Coronary artery (tissue), 2 donors: ENCODE measurements at places on chromosomes 2 and 18.

DNA sequence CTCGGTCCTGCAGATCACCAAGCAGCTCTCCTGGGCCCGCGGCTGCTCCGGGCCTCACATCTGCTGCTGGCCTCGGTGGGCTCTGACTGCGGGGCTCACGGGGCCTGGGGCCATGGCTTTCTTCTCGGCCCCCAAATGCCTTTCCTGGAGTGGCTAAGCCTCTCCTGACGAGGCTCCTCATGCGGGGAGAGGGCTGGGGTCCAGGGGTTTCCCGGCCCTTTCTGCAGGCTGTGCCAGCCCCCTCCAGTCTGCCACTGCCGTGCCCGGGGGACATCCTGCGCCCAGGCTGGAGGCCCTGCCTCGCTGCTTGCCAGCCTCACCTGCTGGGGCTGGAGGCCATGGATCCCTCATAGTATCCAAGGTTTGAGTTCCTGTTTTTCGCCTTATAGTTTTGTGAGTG lies 23.8 kb downstream of the PRELID3A start:
- DNase-seq, result no peak

DNA sequence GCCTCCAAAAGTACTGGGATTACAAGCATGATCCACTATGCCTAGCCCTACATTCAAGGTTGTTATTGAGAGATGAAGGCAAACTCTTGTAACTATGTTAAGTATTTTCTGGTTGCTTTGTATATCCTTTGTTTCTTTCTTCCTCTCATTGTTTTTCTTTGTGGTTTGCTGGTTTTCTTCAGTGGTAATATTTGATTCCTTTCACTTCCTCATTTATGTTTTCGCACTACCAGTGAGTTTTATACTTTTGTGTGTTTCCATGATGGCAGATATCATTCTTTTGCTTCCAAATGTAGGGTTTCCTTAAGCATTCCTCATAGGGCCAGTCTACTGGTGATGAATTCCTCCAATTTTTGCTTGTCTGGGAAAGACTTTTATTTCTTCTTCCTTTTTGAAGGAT lies 90.2 kb downstream of the NCK2 start:
- no peak for DNase-seq

DNA sequence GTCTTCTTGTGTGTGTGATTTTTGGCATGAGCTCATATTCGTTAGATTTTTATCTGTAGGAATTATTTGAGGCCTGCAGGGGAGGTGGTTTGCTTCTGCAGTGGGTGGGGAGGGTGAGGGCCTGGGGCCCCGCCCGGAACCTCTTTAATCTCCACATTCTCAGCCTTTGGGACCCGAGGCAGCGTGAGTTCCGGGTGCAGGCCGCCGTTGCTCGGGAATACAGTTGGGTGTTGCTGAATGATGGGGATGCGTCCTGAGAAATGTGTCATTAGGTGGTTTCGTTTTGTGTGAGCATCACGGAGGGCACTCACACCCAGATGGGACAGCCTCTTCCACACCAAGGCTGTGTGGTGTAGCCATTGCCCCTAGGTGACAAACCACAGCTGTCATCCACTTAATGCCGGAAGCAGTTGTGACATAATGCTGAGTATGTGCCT lies 13.7 kb upstream of the GAL3ST2 start:
- no peak for DNase-seq

DNA sequence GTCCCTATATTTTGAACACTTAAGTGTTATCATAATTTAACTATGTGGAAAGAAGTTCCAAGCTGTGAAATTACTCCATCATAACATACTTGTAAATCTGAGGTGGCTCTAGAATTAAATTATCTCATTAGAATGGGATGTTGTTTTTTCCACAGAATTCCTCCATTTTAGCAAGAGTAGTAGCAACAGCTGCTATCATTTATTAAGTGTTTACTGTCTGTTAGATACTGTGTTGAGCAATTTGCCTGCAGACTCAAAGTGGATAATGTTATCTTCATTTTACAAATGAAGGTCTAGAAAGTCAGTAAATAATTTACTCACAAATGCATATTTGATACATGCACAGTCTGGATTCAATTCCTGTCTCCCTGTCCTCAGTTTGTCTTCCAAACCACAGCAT lies 504.8 kb upstream of the NRP2 start:
- DNase-seq, result no peak

GRCh38 chr2:216279459-216279858 lies 92.8 kb downstream of the MARCHF4 start:
- no peak for DNase-seq
